ENCODE measurements at places on chromosomes 6 and 20.

DNA sequence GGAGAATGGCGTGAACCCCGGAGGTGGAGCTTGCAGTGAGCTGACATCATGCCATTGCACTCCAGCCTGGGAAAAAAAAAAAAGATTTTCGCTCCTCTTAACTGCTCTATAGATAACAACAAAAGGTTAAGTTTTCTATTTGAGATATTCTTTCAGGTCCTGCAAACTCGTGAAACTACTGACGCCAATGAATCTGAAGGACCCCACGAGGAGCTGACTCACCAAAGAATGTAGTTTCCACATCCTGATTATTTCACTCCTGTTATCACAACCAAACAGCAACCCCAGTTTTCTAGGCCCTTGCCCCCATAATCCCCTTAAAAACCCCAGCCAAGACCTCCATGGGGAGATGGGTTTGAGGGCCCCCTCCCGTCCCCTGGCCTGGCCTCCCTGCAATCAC lies 58.7 kb downstream of the OTOR start:
- DNase-seq: no peak

DNA sequence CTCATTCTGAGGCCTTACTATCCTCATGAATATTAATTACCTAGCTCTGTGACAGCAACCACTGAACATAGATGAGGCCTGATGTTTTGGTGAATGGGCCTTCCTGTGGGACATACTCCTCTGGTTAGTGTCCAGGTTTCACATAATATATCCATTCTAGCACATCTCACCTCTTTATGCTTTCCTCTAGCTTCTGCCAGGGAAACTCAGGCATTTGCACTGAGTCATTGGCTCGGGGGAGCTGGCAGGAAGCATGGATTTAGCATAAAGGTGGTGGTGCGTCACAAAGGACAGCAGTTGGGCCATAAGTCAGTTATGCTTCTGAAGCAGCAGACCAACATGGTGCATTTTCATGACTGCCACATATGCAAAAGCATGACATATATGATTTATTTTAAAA lies 37.5 kb upstream of the TMEM170B start:
- no peak for DNase-seq

- no peak for DNase-seq
Observed at GRCh38 chr20:8223091-8223870, 91.2 kb downstream of the PLCB1 start.

DNA sequence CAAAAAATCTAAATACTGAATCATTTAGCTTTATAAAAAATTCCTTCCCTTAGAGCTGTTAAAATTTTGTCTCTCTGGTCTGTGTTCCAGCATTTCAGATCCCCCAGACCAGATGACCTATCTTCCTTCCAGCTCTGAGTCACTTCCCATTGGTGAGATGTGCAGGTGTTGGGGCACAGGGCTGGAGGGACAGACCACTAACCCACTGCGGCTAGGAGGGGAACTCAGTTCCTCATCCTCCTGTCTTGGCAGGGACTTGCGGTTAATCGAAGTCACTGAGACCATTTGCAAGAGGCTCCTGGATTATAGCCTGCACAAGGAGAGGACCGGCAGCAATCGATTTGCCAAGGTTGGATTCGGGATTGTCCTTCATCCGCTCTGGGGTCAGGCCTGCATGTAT lies 6.0 kb downstream of the CNPY3 start:
- DNase-seq: no peak

- no peak for DNase-seq
Observed at GRCh38 chr6:16064671-16065072, 64.2 kb upstream of the MYLIP start.

DNA sequence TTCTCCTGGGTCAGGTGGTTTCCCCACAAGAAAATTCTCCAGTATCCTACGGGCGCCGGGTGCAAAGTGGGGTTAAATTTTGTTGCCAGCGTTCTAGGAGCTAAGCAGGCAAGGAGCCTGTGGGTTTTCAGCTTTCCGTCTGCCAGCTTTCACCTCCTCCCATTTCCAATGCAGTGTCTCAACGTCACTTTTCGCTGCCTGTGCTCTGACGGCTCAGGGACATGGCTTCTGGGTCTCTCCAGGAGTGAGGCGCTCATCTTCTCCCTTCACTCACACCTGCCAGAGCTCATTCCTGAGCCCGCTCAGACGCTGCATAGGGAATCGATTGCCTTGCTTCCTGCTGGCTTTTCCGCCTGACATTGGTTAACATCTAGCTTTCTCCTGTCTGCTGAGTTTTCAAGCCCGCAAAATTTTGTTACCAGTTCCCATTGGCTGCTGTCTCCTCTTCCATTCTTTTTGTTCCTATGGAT lies 7.3 kb upstream of the NAA20 start:
- DNase-seq: no peak

DNA sequence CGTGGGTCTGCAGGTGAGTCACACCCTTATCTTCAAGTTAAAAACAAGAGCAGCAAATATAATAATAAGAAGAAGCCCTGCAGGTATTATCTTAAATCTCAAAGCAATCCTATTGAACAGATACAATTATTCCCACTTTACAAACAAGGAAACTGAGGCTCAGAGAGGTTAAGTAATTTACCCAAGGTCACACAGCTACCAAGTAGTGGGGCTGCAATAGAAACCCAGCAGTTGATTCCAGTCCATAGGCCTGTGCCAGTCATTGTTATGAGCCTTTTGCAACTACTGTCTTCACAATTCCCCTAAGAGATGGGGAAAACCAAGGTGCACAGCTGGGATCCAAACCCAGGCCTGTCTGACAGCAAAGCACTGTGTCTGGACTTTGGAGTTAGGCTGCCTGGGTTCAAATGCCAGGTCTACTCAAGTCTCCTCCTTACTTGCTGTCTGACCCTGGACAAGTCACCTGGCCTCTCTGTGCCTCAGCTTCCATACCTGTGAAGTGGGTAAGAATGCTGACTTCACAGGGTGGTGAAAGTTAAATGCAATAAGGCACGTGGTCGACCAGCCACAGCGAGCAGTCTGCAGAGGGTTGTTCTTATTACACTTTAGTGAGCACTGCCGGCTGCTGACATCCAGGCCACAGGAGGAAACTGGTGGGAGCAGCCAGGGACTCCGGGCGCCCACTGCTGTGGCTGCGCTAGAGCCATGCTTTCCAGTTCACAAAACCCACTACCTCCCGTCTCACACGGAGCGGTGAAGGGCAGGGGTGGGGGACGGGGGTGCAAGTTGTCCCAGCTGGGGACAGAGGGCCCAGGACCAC lies 6.1 kb downstream of the MYL9 start:
- no peak for DNase-seq

DNA sequence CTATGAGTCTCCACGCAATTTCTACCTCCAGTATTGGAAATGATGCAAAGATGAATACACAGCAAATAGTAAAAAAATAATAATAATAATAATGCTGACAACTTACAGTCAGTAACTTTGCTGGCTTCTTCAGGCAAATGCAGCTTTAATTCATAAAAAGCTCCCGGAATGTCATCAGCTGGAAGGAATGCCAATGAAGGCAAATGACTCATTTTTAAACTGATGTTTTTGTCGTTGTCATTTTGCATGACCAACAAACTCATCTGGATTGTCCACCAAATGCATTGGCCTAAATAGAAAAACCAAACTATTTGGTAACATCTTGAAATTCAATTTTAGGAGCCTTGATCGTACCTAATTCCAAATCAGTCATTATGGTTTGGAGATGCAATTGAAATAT lies 217.1 kb downstream of the ALDH8A1 start:
- no peak for DNase-seq

GRCh38 chr6:123676793-123677192 lies 40.0 kb upstream of the TRDN start:
- DNase-seq: no peak

DNA sequence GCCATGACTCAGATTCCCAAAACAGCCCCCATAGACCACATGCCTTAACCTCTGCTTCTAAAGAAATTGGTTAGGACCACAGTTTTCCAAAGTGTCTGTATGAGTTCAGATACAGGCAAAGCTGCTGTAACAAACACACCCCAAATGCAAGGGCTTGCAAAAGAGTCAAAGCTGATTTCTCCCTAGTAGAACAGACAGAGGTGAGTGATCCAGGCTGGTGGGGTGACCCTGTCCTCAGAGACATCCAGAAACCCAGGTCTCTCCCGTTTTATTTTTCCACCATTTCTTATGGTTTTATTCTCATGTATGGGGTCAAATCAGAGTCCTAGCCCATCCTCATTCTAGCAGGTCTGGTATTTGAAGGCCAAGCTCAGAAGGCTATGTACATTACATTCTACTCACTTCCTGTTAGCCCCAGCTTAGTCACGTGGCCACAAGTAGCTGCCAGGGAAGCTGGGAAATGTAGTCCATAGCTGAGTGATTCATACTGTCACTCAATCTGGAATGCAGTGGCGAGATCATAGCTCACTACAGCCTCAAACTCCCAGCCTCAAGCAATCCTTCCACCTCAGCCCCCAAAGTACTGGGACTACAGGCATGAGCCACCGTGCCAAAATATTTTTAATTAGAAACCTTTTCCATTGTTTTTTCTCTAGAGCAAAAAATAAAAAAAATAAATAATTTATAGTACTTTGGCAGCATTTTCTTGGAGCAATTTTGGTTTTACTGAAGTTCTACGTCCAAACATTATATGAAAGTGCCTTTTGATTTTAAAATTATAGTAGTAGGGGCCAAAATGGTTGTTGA lies 175.2 kb downstream of the ZMYND8 start:
- no peak for DNase-seq
